ENCODE measurements at places on chromosomes 6 and 20.

- DNase-seq: no peak
Observed at GRCh38 chr6:137496368-137496767, 2.2 kb upstream of the OLIG3 start.

- DNase-seq: no peak
Observed at GRCh38 chr6:36928547-36928918, 26.0 kb upstream of the PI16 start.

DNA sequence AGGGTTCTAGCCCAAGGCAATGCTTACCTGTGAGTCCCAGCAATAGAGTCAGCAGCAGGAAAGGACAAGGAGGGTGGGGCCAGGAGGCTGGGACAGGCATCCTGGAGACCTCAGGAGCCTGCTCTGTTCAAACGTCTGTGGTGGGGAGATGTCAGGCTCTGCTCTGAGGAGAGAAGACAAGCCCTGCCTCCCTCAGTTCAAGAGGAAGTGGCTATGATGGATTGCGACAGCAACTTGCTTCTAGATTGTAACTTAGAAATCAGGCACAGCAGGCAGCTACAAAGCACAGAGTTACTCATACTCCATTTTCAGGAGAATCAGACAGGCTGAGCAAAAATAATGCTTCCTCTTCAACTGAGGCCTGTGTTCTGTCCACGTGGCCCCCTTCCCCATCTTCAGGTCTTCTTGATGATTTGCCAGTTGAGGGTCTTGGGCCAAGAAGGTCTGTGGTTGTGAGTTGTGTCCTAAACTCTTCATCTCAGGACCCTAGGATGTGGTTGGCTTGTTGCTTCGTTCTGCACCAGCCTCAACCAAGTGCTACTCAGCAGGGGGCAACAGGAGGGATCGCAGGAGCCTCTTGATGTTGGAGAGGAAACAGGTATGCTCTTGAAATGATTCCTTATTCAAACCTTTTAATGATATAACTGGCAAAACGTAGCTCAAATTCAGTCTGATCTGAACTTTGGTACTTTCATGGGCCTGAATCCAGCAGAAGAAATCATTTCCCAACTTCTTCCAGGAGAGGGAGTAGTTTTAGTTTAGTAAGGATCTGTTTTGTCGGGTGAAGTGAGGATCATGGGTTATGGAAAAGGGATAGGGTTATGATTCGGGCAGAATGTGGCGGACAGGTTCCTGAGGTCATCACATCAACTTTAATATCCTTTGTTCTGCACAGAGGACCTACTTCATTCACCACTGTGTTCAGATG is 31.0 kb downstream of the SIRPB1 start:
- no peak for DNase-seq

- DNase-seq: no peak
Observed at GRCh38 chr20:40309731-40310130, 379.3 kb downstream of the MAFB start.

DNA sequence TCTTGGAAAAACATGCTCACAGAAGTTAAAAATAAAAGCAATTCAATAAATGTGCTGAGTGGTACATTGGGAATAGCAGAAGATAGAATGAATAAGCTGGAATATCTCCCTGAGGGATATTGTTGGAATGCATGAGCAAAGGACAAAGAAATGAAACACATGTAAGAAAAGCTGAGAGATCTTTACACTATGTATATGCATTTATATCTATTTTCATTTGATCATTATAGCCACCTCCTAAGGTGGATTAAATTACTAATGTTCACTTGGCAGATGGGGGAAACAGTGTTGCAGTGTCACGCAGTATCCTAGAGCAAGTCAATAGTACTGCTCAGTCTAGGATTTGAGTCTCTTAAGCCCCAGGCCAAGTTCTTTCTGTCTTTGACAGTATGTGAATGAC is 542.0 kb upstream of the MARCKS start:
- DNase-seq: no peak

DNA sequence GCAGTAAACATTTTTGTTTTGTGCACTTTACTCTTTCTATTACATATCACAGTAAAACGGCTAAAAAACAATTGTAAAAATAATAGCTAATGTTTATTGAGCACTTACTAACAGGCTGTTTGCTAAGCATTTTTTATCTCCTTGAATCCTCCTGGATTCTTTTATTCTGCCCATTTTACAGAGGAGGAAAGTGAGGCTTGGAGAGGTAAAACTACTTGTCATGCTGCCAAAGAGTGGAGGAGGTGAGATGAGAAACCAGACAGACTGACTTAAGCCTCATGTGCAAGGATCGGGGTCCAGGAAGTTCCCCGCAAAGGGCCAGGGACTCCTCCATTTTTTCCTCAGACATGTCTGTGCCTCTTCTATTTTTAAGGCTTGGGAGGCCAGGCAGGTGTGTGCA is 63.6 kb downstream of the DLGAP4 start:
- no peak for DNase-seq

DNA sequence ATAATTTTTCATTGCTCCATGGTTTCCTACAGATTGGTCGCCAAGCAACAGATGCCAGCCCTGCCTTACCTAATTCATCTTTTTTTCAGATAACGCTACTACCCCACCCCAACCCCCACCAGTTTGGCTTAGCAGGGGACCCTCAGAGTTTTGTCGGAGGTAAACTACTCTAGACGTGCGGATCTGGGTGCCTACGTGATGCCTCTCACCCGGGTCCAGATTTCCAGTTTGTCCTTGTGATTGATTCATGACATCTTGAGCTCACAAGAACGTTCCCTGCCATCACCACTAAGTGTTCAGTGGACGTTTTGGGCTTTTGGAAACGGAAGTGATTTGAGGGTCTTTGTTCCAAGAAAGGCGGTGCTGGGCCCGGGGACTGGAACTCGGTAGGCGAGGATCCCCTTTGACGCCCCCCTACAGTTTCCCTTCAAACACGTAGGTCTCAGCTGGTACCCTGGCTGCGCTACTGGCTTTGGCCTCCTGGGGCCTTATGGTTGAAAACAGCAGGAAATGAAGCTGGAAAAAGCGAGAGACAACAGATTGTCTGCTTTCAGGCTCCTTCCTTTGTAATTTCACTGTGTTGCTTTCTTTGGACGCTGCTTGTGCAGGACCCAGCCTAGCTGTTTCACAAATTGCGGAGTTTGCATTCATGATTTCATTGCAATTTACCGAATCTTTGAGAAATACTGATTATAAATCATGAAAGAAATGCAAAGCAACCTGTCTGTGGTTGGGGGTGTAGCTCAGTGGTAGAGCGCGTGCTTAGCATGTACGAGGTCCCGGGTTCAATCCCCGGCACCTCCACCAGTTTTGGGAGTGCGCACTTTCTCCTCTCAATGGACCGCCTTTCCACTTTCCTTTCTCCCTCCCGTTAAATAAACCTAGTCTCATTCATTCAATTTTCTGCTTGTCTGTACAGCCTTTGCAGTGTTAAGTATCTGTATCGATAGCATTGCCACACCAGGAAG is 81.0 kb downstream of the GPX5 start:
- DNase-seq: peak; percentile 91

GRCh38 chr6:35048031-35048613 is 93.0 kb downstream of the TCP11 start:
- no peak for DNase-seq

DNA sequence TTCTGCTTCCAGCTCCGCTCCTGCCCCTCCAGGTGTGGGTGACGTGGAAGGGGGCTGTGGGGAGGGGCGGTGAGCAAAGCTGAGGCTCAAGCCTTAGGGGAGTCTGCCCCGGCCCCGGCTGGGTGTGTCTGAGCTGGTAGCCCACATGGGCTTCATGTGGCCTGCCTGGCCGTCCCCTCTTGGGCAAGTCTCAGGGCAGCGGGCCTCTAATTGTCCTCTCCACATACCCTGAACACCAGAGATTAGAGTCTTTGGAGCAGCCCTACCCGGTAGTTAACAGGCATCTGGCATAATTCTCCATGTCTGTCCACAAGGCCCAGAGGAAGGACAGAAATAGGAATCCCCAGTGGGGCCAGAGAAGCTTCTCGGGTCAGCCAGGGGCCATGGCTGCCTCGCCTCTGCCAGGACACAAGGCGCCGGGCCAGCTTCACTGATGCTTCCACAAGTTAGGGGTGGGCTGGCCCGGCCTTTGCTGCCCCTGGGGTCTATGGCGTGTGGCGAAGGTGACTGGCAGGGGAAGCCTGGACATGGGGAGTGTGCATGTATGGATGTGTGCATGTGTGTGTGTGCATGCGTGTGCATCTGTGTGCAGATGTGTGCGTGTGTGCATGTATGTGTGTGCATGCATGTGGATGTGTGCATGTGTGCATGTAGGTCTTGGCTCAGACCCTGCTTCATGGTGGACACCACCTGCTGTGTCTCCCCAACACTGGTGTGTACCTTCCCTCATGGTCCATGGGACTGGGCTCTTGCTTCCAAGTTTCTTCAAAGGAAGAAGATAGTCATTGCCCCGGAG is 24.0 kb downstream of the FRMD1 start:
- DNase-seq: no peak

- DNase-seq: no peak
Observed at GRCh38 chr6:27761391-27761790, 150.8 kb downstream of the OR2B2 start.

GRCh38 chr6:101011186-101011585 is 130.1 kb upstream of the ASCC3 start:
- no peak for DNase-seq

DNA sequence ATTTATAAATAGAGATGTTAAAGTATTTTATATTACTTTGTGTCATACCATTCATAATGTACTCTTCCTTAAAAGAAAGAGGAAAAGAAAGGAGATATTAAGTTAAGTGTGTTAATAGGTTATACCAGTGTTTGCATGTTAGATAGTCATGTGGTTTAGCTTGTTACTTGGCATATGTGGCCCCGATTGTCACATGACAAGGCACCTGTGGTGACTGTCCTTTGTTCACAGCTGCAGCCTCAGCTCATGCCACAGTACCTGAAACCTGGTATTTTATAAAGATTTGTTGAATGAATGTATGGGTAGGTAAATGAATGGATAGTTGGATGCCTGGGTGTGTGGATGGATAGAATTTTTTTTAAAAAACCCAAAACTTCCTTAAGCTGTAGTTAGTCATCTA is 306.1 kb upstream of the FLRT3 start:
- no peak for DNase-seq

DNA sequence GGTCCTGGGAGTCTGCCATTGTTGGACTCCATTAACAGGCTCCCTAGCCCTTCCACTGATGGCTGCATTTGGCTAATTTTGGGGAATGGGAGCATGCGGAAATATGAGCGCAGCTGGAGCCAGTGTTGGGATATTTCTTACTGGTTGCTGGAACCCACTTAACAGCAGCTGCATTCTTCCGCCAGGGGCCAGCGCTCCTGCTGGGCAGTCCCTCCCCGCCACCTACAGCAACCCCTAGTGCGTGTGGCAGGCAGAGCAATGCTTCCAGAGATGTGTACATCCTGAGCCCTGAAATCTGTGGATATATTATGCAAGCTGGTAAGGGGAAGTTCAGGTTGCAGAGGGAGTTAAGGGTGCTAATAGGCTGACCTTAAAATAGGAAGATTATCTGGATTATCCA is 16.4 kb downstream of the CST8 start:
- DNase-seq: no peak

- no peak for DNase-seq
Observed at GRCh38 chr6:140817176-140817575, 1315.5 kb upstream of the GJE1 start.

- DNase-seq: no peak
Observed at GRCh38 chr6:28124971-28125353, 553 bp downstream of the ZSCAN16 start.

- DNase-seq: no peak
Observed at GRCh38 chr6:64459411-64459944, 823.9 kb downstream of the PHF3 start.

GRCh38 chr6:97850458-97851212 is 567.6 kb upstream of the MMS22L start:
- DNase-seq: no peak

- no peak for DNase-seq
Observed at GRCh38 chr20:51586005-51586440, 43.5 kb upstream of the NFATC2 start.

- DNase-seq: no peak
Observed at GRCh38 chr6:43009124-43009523, 4.6 kb downstream of the MEA1 start.

- no peak for DNase-seq
Observed at GRCh38 chr6:105993341-105994117, 92.6 kb upstream of the PRDM1 start.

GRCh38 chr20:57656252-57656820 is 36.1 kb upstream of the ZBP1 start:
- DNase-seq: no peak

DNA sequence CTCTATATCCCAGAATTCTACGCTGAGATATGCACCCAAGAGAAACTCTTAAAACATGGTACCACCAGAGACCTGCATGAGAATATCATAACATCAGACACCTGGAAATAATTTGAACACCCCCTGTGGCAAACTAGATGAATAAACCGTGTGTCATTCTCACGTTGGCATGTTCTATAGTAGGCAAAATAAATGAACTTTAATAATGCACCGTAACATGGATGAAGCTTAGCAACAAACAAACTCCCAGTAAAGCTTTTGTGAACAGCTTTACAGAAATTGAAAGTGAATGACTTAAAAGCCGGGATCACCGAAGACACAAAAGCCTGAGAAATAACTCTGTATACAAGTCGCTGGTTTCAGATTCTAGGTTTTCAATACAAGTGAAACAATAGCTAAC is 1166.8 kb upstream of the CITED2 start:
- no peak for DNase-seq

DNA sequence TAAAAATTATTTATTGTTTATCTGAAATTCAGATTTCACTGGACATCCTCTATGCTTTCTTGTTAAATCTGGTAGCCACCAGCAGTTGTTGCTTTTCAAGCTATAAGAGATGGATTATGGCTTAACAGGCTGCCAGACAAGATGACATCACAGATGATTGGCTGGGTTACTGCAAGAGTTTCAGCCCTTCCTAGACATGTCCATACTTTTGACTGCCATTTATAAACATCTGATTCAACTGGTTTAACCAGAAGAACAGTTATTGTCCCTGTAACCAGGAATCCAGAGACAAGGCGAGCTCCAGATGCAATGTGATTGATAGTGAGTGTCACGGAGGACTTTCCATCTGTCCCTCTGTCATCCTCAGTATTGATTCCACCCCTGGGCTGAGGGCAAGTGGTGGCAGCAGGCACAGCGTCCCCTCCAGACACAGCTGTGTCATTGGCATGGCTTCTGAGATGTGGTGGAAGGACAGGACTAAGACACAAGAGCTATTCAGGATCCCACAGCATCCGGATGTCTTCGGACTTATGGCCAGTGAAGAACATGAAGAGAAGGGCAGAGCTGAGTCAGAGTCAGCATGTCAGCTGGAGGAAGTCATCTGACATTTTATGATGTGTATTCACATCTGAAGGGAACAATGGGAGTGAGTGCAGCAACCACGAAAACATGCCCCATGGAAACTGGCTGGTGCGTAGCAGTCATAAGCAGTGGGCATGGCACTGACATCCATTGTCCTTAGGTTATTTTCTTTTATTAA is 284.5 kb upstream of the CDYL start:
- DNase-seq: no peak

- DNase-seq: no peak
Observed at GRCh38 chr6:163314791-163315470, 99.6 kb upstream of the QKI start.

All from NCI-H524 treated with DMSO at 0.1 percent for 48 hours (cell line).